ENCODE measurements at places on chromosomes 13 and 19. TPM values are rescaled to one million over a fixed set of nuclear protein-coding genes. Genes with fewer than 3 reads are reported as not detected.

DNA sequence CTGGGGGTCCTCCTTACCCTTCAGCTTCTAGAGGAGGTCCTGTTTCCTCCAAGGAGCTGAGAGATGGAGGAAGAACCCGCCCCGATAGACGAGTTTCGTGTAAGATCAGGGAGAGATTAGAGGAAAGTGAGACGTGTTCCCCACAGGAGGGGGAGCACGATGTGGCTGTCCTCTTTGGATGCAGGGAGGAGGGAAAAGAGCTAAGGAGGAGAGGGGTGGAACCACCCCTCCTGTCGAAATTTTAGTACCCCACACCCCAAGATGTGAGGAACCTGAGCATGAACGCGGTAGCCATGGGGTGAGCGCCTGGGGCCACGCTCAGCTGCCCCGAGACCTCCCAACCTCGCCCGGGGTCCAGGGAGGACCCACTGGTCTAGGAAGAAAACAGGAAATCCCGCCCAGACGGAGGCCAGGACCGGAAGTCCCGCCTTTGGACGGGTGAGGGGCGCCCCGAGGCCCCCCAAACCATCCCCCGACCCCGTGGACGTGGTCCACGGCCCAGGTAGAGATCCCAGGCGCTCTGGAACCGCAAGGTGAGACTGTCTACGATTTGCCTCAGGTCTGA, 1.2 kb downstream of the AKT1S1 start:
- peaks cover 14% of the 10 kb centered on the region for H3K4me1 ChIP-seq
- peak overlapping the region; percentile 84 for H3K27ac ChIP-seq
- peak overlapping the region; percentile 70 for H3K4me3 ChIP-seq
- no peaks in the 10 kb centered on the region for H3K27me3 ChIP-seq
- peaks cover 18% of the 10 kb centered on the region for H3K36me3 ChIP-seq

- no peak overlapping the region for H3K4me3 ChIP-seq
- H3K36me3 ChIP-seq, result no peaks in the 10 kb centered on the region
- no peaks in the 10 kb centered on the region for H3K27me3 ChIP-seq
- H3K27ac ChIP-seq, result no peak overlapping the region
- DNase-seq, result no peak
Measured at GRCh38 chr13:36288794-36289391, 8.7 kb downstream of the CCDC169 start.

- peak; percentile 95 for DNase-seq
- peak overlapping the region; percentile 68 for H3K4me3 ChIP-seq
- H3K36me3 ChIP-seq, result no peaks in the 10 kb centered on the region
- H3K27ac ChIP-seq, result no peak overlapping the region
Measured at GRCh38 chr13:57629821-57630235, 1.7 kb upstream of the PCDH17 start.

- DNase-seq, result no peak
- peaks cover 18% of the 10 kb centered on the region for H3K4me1 ChIP-seq
- H3K4me3 ChIP-seq, result peak overlapping the region; percentile 31
- no peaks in the 10 kb centered on the region for H3K36me3 ChIP-seq
Measured at GRCh38 chr19:4584670-4585460, 25.4 kb upstream of the SEMA6B start.

DNA sequence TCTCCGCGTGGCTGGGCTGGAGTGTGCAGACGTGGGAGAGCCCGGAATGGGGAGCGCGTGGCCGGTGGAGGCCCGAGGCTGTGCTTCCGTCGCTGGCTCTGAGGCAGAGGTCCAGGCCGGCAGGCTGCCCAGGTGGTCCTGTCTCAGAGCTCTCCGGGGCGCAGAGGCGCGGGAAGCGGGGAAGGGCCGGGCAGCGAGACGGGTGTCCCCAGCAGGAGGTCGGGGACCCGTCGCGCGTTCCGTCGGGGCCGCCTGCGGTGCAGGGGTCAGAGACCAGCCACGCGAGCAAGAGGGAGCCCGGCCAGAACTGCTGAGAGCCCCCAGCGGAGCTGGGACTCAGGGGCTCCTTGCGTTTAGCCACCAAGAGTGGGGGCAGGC, 1.3 kb upstream of the C1QTNF9 start:
- DNase-seq, result no peak
- H3K27ac ChIP-seq, result no peak overlapping the region
- H3K27me3 ChIP-seq, result no peaks in the 10 kb centered on the region
- H3K4me3 ChIP-seq, result no peak overlapping the region
- no peaks in the 10 kb centered on the region for H3K4me1 ChIP-seq

DNA sequence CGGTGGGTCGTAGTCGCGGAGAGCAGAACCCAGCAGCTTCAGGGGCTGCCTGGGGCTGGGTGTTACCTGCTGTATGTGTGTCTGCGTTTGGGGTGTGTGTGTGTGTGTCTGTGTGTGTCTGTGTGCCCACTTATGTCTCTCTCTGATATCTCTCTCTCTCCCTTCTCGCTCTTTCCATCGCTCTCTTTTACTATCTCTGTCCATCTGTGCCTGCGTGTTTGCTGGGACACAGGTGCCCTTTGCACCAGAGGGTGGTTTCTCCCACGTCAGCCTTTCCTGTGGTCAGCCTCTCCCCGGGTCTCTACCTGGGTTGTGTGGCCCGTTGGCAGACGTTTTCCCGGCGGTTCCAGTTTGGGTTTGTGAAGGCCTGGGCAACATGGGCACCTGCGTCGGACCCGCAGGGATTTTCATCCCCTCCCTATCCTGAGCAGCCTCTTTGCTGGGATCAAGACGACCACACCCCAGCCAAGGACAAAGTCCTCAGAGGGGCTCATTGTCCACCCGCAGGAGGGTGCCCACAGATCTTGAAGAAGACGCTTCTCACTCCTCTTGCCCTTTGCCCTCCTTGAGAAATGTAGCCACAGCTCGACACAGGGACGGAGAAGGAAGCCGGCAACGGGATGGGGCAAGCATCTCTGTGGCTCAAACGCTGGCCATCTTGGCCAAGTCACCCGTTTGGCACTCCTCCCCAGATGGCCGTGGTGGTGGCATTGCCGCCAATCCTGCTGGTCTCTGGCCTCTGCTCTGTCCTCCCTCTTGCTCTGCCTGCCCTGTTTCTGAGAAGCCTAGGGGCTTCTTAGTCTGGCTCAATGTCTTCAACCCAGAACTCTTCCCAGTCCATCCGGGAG, 43.3 kb downstream of the ZNF146 start:
- no peaks in the 10 kb centered on the region for H3K36me3 ChIP-seq
- H3K27ac ChIP-seq, result no peak overlapping the region
- H3K4me1 ChIP-seq, result no peaks in the 10 kb centered on the region
- no peaks in the 10 kb centered on the region for H3K27me3 ChIP-seq

GRCh38 chr13:46160471-46161066, 21.4 kb downstream of the LCP1 start:
- no peak overlapping the region for H3K4me3 ChIP-seq
- no peak overlapping the region for H3K27ac ChIP-seq
- peaks cover 8% of the 10 kb centered on the region for H3K27me3 ChIP-seq
- no peaks in the 10 kb centered on the region for H3K4me1 ChIP-seq
- DNase-seq, result peak; percentile 69

DNA sequence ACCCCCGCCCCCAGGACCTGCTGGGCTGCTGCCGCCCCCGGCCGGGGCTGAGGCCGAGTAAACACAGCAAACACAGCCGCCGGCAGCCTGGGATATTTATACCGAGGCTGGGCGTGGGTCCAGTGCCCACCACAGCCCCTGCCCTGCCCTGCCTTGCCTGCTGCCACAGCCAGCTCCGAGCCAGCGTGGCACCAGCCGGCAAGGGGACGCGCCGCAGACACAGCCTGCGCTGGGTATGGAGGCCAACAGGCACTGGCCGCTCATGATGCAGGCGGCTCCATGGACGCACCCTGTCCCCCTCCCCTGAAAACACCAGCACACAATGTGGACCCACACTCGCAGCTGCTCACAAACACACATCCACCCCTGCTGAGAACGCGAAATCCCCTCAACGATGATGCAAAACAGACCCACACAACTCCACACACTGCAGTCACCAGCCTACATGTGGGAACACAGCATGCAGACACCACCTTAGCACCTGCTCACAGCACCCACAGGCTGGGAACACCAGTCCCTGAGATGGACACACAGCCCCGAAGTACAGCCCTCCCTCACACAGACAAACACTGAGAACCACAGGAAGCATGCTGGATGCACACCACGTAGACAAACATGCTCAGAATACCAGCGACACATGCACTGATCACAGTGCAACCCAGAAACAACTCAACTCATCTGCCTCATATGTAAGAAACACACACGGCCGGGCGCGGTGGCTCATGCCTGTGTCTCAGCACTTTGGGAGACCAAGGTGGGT, 16.2 kb downstream of the CCDC97 start:
- peak; percentile 87 for DNase-seq
- no peaks in the 10 kb centered on the region for H3K27me3 ChIP-seq
- H3K36me3 ChIP-seq, result peaks cover 4% of the 10 kb centered on the region
- peak overlapping the region; percentile 12 for H3K4me3 ChIP-seq

DNA sequence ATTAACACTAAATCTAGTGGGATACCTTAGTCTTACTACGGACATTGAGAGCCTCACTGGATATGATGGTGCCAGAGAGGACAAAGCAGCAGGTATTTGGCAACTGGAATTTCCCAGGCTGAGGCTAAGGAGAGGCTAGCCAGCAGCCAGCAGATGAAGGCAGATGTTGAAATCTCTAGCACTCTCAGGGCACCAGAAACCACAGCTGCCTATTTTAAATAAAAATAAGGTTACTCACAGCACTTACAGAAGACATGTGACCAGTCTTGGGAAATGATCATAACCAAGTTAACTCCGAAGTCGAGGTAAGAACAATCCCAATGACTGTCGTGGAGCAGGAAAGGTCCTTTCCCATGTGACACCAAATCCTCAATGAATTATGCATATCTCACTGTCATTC, 1726.0 kb downstream of the EFNB2 start:
- H3K4me1 ChIP-seq, result no peaks in the 10 kb centered on the region
- H3K27ac ChIP-seq, result no peak overlapping the region
- no peaks in the 10 kb centered on the region for H3K36me3 ChIP-seq
- no peaks in the 10 kb centered on the region for H3K27me3 ChIP-seq
- H3K4me3 ChIP-seq, result no peak overlapping the region
- no peak for DNase-seq

- no peaks in the 10 kb centered on the region for H3K4me1 ChIP-seq
- peaks cover 3% of the 10 kb centered on the region for H3K27me3 ChIP-seq
- H3K36me3 ChIP-seq, result no peaks in the 10 kb centered on the region
- no peak overlapping the region for H3K4me3 ChIP-seq
Measured at GRCh38 chr13:102128216-102128810, 273.5 kb downstream of the FGF14 start.

DNA sequence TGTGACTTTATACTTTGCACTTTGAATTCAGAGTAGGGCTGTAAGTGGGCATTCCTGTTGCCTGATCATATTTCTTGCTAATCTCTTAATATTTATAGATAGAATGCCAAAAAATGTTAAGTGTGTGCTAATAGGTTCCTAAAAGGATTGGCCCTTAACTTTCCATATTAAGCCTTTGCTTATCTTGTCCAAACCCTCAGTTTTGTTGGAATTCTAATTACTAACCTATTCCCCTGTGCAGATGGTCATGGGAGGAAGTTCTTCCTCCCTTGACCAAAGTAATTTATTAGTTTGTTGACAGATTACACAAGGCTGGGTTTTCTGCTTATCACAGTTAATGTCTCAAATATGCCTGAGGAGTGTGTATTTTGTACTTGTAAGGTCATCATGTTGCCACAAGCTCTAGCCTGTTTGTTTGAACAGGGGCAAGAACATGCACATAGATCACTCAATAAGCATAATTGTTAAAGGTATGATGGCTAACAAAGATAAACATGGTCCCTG, 541.1 kb upstream of the SPRY2 start:
- no peaks in the 10 kb centered on the region for H3K36me3 ChIP-seq
- H3K27me3 ChIP-seq, result no peaks in the 10 kb centered on the region
- H3K27ac ChIP-seq, result no peak overlapping the region
- no peak overlapping the region for H3K4me3 ChIP-seq

DNA sequence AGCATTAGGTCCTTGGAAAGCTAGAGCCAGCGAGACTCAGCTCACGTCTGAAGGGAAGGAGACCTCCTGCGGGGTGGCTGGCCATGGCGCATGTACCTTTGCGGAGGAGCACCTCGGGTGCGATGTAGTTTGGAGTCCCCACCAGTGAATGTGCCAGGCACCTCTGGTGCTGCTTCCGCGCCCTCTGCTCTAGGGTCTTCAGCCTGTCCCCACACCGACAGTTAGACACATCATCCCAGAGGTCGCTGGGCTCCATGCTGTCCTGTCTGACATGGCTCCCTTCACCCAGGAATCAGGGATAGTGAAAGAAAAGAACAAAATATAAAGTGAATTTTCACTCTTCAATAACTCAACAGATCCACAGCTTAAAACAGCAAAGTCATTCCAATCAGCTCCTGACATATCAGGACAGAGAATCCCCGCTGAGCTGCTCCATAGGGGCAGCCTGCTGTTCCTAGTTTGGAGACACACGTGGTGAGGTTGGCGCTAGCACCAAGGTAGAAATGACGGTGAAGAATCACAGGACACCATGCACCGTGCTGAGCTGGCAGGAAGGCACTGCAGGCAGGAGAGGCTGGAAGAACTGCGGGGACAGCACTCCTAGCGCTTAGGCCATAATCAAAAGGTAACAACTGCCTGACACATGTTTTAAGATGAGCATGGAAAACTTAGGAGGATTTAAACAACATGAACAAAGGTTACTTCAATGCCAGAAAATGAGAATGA, 79.0 kb upstream of the XPO4 start:
- H3K27me3 ChIP-seq, result no peaks in the 10 kb centered on the region
- peaks cover 37% of the 10 kb centered on the region for H3K36me3 ChIP-seq
- DNase-seq, result no peak
- H3K27ac ChIP-seq, result no peak overlapping the region
- no peaks in the 10 kb centered on the region for H3K4me1 ChIP-seq

C19orf67 gene
- polyA plus RNA-seq, result not detected

CACNA1A gene
- 0.17 TPM for polyA plus RNA-seq

ODAD3 gene
- polyA plus RNA-seq, result 0.05 TPM
